ENCODE measurements at places on chromosomes 1 and 21. TPM values are rescaled to one million over a fixed set of nuclear protein-coding genes. Genes with fewer than 3 reads are reported as not detected.

DNA sequence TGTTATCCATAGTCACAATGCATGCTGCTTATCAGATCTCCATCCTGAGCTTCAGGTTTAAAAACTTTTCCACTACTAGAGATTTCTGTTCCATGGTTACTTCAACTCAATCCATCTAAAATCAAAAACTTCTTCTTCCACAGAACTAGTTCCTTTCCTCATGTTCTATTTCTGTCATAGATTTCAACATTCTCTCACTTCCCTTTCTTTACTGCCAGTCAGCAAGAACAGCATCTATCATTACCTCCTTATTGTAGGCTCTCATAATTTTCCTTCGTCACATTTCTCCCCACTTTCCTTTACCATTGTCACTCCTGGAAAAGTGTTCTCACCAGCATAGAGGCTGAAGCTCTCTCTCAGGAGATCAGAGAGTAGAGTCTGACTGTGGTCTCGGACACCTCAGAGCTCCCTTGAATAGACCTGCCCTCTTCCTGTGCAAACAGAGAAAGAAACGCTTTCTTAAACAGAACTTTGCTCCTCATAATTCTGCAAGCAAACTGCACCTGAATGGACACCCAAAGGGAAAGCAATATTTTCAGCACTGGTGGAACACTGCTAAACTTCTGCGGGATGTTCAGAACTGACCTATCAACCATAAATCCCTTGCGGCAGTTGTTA, 48.7 kb upstream of the KIRREL1 start:
- no peak for DNase-seq

- DNase-seq, result peak; percentile 14
These were observed 6.2 kb downstream of the TMCO4 start for GRCh38 chr1:19793360-19794046.

GRCh38 chr21:42261829-42262200, 42.9 kb downstream of the ABCG1 start:
- no peak for DNase-seq

- peak; percentile 39 for DNase-seq
These were observed 11.0 kb downstream of the TP53BP2 start for GRCh38 chr1:223834660-223835263.

THEM5 gene
- total RNA-seq, result not detected

GRCh38 chr1:78071696-78072095, 25.9 kb downstream of the GIPC2 start:
- DNase-seq, result no peak

GRCh38 chr1:192967901-192968300, 91.3 kb downstream of the UCHL5 start:
- no peak for DNase-seq

- DNase-seq, result no peak
These were observed 73.4 kb downstream of the UCK2 start for GRCh38 chr1:165900576-165901380.

DNA sequence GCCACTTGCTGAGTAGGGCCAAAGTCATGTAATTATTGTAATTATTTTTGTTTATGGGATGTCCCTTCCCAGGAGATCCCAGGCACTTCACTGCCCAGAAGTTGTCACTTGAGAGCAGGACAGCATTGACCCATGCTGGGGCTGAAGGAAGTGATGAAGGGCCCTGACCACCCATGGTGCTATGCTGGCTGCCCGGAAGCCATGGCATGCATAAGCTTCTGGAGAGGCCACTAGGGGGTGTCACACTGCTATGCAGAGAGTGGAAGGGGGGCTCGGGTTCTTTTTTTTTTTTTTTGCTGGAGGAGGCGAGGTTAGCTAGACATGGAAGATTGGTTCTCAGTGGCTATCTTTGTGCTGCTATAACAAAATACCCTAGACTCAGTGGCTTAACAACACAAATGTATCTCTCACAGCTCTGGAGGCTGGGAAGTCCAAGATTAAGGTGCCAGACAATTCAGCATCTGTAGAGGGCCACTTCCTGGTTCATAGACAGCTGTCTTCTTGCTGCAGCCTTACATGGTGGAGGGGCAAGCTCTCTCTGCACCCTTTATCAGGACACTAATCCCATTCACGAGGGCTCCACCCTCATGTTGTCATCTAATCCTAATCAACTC, 84.9 kb downstream of the CNIH3 start:
- no peak for DNase-seq

RAP1GAP gene
- 0.47 TPM for total RNA-seq

GRCh38 chr1:53286955-53287354, 40.9 kb downstream of the LRP8 start:
- no peak for DNase-seq

GRCh38 chr1:16013220-16013907, 4.5 kb downstream of the HSPB7 start:
- peak; percentile 59 for DNase-seq

GRCh38 chr1:214569357-214570004, 18.1 kb upstream of the PTPN14 start:
- no peak for DNase-seq

DNA sequence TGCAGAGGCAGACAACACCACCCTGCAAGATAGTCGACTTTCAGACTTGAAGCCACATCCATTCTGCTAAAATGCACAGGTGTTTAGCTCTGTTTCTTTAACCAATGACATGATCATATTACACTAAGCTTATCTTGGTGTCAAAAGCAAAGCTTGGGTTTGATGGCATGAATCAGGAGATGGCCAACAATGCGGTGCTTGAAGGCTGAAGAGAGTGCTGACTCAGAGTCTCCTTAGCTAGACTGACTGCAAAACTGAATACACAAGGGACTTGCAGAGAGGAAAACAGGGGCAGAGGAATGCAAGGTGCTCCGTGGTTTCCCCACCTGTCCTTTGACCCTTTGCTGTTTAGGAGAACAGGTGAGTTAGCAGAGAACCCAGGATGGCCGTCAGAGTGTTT, 262.6 kb downstream of the SIPA1L2 start:
- no peak for DNase-seq

GRCh38 chr1:14478120-14478519, 120.4 kb upstream of the KAZN start:
- no peak for DNase-seq

FAM151A gene
- total RNA-seq, result not detected

- no peak for DNase-seq
These were observed 5.0 kb downstream of the TAF5L start for GRCh38 chr1:229620876-229621275.

SPRR2G gene
- not detected for total RNA-seq

DNA sequence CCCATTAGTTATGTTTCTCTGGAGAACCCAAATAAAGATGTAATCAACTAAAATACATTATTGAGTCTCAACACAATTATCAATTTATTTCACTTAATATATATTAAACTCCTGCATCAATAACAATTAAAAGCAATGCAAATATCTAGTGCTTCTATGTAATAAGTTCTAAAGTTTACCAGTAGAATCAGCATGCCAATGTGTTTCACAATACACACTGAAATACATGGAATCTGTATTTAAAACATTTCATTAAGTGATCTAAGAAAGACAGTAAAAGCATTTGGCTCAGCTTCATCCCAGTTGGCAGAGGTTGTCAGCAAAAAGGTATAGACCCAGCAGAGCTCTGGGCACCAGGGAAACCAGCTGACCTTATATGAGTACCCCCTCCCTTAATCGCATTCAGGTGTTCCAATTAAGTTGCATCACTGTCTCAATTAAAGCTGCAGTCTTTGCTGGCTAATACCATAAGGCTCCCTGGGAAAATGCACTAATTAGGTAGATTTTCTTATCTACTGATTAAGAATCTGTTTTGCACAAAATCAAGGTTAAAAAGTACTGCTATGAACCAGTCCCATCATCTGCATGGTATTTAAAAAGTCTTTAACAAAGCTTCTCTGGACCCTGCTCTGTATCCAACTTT, 63.1 kb downstream of the NIBAN1 start:
- no peak for DNase-seq

TSSK3 gene
- 3.7 TPM for total RNA-seq

- no peak for DNase-seq
These were observed 463.3 kb downstream of the DPYD start for GRCh38 chr1:97457446-97458089.

DNA sequence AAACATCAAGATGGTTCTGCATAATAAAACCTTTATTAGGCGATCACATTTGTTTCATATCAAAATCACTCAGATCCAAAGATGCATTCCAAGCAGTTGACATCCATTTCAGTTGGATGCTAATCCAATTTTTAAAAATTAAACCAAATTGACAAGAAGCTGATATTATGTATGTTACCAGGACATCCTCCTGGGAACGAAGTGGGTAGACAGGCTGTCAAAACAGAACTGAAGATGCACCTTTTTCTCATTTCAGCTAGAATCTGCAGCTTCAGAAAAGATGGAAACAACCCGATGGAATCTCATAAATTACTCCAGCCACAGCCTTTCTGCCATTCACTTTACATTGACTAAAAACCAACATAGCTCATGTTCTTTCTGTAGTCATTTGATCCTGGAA, 268.4 kb downstream of the PLPP3 start:
- DNase-seq, result no peak

TPM3 gene
- total RNA-seq, result 551 TPM

- peak; percentile 37 for DNase-seq
These were observed 19.1 kb downstream of the OPTC start for GRCh38 chr1:203512848-203513584.

PDC gene
- not detected for total RNA-seq

BCL2L15 gene
- total RNA-seq, result 2.1 TPM

DNA sequence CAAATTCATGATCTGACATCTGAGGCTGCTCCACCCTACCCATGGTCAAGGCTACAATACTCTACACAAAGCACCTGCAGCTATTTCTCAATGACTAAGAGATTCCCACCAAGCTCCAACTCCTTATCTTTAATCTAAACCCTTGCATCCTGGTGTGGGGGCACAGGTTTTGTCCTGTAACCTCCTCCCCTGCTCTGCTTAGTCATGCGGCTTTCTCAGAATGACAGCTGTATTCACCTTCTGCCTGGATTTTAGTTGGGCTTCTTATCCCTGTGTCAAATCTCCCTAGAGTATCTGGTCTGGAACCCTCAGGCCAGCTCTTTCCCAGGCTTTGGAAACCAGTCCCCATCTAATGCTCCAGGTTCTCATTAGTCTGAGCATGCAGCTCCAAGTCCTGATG, 159.0 kb downstream of the BARHL2 start:
- DNase-seq, result no peak

DNA sequence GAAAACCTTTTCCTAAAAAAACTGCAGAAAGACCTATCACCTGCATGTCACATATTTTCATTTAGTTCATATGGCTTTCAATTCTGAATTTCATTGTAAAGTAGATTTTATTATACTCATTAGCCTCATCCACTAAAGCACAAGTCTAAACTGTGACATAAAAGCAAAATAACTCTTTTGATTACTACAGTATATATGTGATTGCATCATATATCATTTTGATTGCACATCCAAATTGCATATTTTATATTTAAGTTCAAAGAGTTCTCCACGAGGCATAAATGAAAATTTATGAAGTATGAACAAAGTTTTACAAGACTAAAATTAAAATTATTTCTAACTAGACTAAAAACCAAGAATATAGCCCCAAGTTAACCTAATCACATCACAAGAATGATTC, 19.3 kb downstream of the PALMD start:
- DNase-seq, result no peak

GRCh38 chr1:80023358-80023757, 1016.8 kb upstream of the ADGRL4 start:
- no peak for DNase-seq

PLA2G2C gene
- total RNA-seq, result not detected

DNA sequence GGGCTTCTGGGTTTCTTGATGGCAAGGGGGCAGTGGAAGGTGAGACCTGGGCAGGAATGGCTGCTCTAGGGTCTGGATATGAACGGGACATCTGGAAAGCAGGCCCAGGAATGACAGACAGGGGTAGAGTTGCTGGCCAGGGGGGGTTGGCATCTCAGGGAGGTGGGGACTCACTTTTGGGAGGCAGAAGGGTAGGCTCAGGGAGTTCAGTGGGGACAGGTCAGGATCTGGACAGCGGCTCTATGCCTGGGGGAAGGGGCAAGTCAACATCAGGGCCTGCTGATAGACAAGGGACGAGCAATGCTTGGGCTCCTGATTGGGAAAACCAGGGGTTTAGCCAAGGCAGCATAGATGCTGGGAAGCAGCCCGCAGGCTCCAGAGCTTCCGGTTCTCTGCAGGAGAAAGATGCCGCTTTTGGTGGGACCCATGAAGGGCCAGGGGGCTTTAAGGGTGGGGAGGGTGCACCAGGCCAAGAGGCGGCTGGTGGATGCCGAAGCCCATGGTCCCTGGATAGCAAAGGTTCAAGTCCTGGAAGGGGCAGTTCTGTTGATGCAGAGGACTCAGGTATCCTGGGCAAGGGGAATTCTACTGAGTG, 21.9 kb downstream of the IGFN1 start:
- DNase-seq, result no peak

GRCh38 chr1:47803815-47804501, 193.2 kb downstream of the TRABD2B start:
- DNase-seq, result no peak

FCRL3 gene
- total RNA-seq, result 83.8 TPM

DNA sequence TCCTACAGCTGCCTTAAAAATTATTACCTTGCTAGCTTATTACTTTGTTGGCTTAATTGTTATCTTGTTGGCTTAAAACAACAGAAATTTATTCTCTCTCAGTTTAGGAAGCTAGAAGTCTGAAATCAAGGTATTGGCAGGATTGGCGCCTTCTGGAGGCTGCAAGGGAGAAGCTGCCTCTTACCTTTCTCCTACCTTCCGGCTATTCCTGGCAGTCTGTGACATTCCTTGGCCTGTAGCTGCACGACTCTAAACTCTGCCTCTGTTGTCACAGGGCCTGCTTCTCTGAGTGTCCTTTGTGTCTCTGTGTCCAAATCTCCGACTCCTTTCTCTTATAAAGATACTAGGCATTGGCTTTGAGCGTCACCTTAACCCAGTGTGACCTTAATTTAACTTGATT, 579.9 kb upstream of the B3GALT2 start:
- DNase-seq, result no peak

DNA sequence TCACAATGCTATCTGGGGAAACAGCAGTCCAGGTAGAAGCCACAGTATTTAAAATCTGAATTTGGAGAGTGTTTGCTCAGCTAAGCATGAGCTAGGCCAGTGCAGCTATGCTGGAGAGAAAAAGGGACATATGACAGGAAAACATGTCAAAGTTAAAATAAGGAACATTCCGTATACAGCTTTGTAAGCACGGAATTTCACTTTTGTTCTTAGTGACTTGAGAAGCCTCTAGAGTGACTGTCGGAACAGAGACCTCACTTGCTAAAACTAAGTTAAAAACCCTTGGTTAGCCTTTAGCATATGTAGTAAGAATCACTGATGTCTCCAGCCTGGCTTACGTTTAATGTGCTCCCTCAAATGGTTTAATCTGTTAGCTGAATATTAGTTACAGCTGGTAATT, 661.7 kb downstream of the KCNT2 start:
- DNase-seq, result no peak
